NCI-H748 treated with DMSO at 0.1 percent for 48 hours (cell line): ENCODE measurements at places on chromosomes 4 and X.

DNA sequence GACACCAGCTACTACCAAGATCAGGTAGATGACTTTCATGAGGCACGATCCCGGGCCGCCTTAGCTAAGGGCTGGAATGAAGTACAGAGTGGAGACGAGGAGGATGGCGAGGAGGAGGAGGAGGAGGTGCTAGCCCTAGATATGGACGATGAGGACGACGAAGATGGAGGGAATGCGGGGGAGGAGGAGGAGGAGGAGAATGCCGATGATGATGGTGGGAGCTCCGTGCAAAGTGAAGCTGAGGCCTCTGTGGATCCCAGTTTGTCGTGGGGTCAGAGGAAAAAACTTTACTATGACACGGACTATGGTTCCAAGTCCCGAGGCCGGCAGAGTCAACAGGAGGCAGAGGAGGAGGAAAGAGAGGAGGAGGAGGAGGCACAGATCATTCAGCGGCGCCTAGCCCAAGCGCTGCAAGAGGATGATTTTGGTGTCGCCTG is 481 bp downstream of the UTP3 start:
- DNase-seq = no peak

GRCh38 chr4:116018831-116019230 is 905.4 kb upstream of the NDST4 start:
- no peak for DNase-seq

DNA sequence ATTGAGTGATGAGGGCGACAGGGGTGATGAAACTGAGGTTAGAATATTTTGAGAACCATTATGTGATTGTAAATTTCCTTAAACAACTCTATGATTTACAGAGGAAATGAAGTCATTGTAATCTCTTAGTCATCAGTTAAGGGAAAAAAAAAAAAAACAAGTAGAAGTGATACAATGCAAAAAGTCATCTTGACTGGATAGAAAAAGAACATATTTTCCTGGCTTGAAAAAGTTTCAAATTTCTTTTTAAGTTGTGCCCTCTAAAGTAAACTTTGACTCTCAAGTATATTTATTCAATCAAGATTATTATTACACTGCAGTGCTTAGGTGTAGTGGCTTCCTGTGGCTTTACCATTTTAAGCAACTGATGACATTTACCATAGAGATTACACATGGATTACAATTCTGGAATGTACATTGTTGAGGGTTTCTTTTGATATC is 40.6 kb downstream of the GABRB1 start:
- no peak for DNase-seq

DNA sequence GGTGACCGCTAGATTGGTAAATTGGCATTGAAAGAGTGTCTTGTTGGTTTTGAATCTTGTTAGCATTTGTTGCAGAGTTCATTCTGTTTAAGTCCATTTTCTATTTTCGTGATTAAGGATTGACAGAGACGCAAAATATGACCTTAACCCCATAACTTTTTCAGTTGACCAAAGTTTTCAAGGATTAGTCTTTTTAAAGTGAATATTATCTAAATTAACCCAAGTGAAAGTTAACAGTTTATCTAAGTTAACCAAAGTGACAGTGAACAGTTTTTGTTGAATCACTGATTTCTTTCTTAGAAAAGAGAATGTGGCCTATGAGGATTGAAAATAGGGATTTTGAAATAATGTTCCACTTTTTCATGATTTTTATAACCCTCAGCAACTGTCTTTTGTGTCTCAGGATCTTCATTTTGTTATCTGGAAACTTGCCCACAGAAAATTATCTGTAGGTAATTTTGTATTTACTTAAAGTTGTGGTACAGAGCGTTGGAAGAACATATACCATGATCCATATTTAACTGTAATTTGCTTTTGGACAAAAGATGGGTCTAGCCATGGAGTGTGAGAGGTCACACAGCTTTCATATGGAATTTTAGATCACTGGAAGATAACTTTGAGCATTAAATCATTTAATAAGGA is 3.3 kb downstream of the CPEB2 start:
- DNase-seq = no peak

GRCh38 chrX:119783026-119783425 is 8.4 kb downstream of the RPL39 start:
- no peak for DNase-seq

- no peak for DNase-seq
Measured at GRCh38 chr4:182788201-182788600, 129.0 kb downstream of the DCTD start.

- DNase-seq = no peak
Measured at GRCh38 chrX:134542485-134542884, 82.5 kb downstream of the HPRT1 start.

DNA sequence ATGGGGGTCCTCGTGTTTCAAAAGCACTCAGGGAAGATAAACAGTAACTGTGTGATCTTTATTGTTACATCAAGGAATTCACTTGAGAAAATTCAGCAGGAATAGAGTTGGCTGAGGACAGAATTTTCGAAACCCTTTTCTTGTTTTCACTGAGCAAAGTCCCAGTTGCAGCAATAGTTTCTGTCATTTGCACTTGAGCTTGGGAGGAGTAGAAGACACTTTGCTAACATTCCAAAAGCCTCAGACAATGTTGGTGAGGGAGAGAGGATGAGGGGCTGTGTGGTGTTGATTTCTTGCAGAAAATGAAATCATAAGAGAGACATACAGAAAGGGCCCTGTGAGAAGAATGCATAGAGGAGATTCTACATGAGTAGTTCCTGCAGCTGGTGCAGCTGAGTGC is 151.9 kb upstream of the DIPK2B start:
- DNase-seq = no peak

- DNase-seq = no peak
Measured at GRCh38 chr4:73272816-73273215, 14.2 kb upstream of the ANKRD17 start.

DNA sequence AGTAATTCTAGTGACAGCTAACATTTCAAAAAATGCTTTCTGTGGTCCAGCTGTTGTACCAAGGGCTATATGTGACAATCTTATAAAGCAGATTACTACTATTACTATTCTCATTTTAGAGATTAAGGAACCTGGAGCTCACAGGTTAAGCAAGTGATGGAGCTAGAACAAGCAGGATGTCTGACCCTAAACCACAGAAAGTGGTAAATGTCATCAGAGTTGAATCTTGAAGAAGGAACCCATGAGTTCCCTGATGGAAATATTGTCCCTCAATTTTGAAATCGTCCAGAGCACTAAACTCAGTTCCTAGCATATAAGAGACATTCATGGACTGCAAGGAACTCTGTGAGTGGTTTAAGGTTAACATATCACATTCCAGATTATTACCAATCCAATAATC is 214.0 kb downstream of the APBB2 start:
- no peak for DNase-seq

- no peak for DNase-seq
Measured at GRCh38 chrX:119753001-119753400, 5.4 kb upstream of the SOWAHD start.

DNA sequence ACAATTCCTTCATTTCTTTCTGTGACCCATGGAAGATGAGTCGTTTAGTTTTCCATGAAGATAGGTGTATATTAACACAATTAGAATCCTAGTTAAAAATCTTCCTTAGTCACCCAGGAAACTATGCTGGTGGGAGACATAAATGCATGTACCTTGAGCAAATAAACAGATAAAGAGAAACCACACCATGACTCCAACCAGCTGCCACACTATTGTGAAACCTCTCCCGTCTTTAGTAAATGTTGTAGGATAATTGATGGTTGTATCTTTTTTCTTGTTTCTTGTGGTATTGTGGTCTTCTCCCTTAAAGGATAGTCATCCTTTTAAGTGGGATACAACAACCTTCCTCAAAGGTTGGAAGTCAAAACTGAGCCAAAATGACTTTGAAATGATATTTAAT is 103.8 kb upstream of the LEF1 start:
- no peak for DNase-seq

DNA sequence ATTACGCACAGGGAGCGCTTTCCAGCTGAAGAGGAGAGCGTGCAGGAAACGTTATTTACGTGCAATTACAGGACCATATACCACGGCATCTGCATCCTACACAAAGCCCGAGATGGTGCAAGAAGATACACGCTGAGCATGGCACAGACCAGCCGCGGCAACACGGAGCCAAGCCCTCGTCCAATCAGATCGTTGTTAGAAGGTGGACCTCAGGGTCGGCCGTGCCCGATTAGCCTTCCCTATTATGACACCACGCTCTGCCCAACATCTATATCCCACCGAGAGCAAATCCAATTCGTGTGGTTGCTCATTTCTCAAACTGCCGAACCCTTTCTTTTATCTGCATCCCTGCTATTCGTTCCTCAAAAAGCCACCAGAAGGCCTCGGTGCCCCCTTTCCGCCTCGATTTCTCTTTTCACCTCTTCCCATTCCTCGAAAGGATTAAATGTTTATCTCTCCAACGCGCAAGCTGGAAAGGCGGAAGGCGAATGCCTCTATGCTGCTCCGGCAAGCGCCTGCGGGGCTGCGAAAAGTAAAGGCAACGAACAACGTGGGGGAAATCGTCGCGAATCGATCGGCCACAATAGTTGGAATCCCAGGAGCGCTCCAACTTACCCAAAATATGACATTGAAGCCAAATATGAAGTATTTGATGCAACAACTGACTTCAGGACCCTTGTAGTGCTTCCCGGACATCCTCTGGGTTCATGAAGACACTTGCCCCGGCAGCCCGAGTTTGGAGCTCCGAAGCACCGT is 702 bp downstream of the TSPAN5 start:
- peak; percentile 67 for DNase-seq

GRCh38 chr4:85452058-85452731 is 22.8 kb upstream of the ARHGAP24 start:
- no peak for DNase-seq

DNA sequence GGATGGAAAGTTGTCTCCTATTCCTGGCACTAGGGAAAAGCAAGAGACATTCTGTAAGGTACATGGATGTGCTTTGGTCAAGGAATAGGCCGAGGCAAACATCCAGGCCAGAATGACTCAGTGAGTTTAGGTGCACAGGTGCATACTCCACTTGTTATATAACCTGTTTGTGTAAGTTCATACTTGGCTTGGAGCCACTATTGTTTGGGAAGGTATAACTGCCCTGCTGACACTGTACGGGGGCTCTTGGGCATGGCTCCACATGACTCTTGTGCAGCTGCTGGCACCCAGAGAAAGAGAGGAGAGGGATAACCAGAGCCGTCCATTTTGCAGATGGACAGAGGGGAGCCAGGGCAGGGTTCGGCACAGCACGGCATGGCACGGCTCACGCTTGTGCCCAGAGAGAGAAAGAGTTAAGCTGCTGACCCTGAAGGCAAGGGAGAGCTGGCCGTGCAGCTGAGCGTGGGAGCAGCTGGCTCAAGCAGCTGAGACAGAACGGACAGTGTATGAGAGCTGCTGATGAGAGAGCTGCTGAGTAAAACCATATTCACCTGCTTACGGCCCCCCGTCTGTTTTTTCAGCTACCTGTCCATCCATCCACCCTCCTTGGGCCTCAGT is 98.0 kb downstream of the SLC2A9 start:
- no peak for DNase-seq

- DNase-seq = peak; percentile 15
Measured at GRCh38 chr4:107734120-107734519, 14.1 kb upstream of the PAPSS1 start.

DNA sequence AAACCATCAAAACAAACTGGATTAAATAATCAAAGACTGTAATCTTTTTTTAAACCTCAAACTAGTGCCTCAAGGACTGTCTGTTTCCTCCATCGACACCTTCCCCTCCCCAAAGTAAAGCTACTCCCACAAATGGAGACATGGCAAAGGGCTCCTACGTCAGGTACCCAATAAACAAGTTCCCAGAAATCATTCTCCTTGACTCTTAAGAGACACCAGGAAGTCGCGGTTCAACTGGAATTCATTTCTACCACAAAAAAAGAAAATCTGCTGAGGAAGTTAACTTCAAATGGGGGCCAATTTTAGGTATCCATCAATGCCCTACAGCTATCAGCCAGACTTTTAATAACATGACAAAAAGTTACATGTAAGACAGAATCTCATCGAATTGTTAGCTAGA is 2.5 kb downstream of the RPS4X start:
- no peak for DNase-seq

DNA sequence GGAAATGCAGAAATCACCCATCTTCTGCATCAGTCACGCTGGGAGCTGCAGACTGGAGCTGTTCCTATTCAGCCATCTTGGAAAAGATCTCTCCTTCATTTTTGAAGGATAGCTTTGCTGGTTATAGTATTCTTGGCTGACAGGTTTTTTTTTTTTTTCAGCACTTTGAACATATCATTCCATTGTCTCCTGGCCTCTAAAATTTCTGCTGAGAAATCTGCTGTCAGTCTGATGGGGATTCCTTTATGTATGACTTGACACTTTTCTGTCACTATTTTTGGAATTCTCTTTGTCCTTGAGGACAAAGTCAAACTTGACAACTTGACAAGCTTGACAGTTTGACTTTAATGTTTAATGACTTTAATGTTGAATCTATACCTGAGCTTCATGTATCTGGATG is 16.8 kb downstream of the HPGDS start:
- DNase-seq = no peak

DNA sequence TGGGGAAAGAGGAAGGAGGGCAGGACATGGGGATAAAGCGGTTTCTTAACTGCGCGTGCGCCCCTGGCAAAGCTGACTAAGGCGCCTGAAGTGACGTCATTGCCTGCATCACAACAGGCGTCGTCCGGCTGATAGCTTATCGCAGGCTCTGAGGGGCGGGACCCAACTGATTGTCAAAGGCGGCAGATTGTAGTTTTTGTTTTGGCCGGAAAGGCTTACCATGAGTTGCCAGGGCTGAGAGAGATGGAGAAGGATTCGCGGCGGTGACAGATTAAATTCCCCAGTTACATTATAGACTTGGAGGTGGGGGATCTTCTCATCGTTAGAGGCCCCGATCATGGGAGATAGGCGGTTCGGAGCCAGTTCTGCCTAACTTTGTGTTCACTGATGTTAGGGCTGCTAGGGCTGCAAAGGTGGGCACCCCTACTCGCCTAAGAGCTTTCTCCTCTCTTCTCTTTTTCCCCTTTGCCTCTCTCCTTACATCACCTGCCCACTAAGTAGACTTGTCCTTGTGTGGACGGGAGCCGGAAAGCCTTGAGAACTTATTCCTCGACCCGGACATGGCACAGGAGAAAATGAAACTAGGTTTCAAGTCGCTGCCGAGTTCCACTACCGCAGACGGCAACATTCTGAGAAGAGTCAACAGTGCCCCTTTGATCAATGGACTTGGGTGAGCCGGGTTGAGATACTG is 148.9 kb upstream of the PLAC1 start:
- peak; percentile 82 for DNase-seq

- peak; percentile 49 for DNase-seq
Measured at GRCh38 chrX:8815460-8816065, 14.4 kb upstream of the FAM9A start.

GRCh38 chr4:127672111-127672510 is 39.4 kb downstream of the INTU start:
- no peak for DNase-seq

DNA sequence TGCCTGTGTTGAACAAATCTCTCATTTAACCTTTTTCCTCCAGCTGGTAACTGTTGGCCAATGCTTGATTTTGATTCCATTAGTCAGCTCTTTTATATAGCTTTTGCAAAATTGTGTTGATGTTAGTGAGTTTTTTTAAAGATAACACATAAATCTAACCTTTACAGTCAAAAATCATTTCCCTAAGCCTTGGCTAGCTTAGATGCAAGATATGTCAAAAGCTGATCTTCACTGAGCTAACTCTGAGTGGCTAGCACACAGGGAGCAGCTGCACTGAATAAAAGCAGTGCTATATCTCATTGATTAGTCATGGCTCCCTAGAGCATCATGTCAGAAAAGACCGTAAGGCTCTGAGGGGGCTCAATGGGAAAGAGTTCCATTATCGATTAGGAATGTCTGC is 78.7 kb downstream of the PPARGC1A start:
- no peak for DNase-seq
